H54 (cell line): ENCODE measurements at places on chromosomes 13 and 19.

- DNase-seq: no peak
These were observed 8.7 kb upstream of the SERPINE3 start for GRCh38 chr13:51330791-51331190.

DNA sequence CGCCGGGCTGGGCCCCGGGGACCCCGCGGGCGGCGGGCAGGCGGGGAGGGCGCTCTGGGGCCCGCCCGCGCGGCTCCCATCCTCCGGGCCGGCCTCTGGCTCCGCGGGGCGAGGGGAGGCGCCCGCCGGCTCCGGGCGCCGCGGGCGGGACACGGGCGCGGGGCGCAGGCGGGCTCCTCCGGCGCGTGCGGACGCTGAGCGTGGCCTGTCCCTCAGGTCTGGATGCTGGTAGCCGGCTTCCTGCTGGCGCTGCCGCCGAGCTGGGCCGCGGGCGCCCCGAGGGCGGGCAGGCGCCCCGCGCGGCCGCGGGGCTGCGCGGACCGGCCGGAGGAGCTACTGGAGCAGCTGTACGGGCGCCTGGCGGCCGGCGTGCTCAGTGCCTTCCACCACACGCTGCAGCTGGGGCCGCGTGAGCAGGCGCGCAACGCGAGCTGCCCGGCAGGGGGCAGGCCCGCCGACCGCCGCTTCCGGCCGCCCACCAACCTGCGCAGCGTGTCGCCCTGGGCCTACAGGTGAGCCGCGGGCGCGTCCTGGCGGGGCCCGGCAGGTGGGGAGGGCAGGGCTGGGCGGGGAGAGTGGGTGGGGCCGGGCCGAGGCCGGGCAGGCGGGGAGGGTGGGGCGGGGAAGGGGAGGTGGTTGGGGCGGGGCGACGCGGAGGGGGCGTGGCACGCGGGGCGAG, 420 bp downstream of the IL17D start:
- DNase-seq: peak; percentile 81

- no peak for DNase-seq
These were observed 18.0 kb upstream of the SERP2 start for GRCh38 chr13:44355621-44356020.

- DNase-seq: no peak
These were observed 28.2 kb upstream of the FBL start for GRCh38 chr19:39874404-39874803.

GRCh38 chr19:44050740-44051649, 841 bp upstream of the ZNF223 start:
- DNase-seq: no peak

DNA sequence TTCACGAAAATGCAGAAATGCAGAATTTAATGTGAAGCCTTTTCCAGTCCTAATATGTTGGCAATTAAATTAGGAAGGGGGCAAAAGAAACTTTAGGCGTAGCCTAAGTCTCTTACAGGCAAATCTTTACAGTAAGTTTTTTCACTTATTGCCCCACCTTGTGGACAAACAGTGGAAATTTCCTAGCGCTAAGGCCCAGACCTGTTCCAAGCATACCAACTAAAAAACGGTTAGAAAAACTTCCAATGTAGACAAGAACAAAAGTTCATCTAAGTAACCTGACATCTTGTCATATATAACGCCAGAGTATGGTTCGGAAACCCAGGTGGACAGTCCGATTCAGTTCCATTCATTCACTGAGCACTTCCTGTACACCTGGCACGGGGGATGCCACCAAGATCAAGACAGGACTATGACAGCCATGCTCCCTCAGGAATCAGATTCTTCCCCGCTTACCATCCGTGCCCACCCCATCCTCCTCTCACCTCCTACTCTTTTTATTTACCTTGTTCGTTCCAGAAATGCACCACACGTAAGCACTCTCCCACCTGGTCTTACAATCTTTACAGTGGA, 4.9 kb downstream of the ZAR1L start:
- no peak for DNase-seq
